ENCODE measurements at places on chromosomes 6 and 20.

- no peak for DNase-seq
Measured at GRCh38 chr6:3825851-3826581, 23.2 kb upstream of the FAM50B start.

DNA sequence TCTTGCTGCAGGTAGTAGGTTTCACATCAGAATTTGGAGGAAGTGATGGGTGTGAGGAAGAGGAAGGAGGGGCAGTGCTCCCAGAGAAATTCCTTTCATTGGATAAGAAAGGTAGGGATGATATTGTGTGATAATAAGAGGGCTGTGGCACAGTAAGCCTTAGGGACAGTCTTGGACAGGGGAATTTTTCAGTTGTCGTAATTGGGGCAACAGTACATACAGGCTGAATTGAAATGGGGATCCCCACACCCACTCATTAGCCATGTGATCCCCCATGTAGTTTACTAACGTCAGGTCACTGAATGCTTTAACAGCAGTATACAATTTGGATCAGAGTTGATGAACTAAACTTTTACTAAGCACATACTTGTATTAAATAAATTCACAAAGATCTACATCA, 79.4 kb downstream of the FOXO3 start:
- no peak for DNase-seq

- DNase-seq: no peak
Measured at GRCh38 chr20:37193226-37193625, 13.9 kb upstream of the MROH8 start.

GRCh38 chr20:58416835-58417234, 27.8 kb downstream of the VAPB start:
- DNase-seq: no peak

- no peak for DNase-seq
Measured at GRCh38 chr6:152695372-152696045, 2.2 kb upstream of the MYCT1 start.

GRCh38 chr20:37789408-37789807, 95.6 kb downstream of the CTNNBL1 start:
- no peak for DNase-seq

DNA sequence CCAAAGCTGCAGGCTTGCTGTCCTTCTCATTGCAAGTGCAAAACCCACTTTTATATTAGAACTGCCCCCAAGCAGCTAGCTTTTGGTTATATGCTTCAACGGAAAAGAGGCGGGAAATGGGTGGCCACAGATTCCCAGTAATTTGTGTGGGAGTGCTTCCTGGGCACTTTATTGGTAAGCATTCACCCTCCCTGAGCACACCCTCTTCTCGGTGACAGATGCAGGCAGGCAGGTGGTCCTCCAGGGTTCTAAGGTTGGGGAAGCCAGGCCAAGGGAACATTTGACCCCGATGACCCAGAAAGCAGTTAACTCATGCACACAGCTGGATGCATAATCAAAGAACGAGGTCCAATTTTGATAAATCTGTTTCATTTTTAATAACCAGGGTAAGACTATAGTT, 29.1 kb downstream of the PRDM1 start:
- no peak for DNase-seq

GRCh38 chr20:23363257-23363649, 1.3 kb downstream of the GZF1 start:
- DNase-seq: no peak

DNA sequence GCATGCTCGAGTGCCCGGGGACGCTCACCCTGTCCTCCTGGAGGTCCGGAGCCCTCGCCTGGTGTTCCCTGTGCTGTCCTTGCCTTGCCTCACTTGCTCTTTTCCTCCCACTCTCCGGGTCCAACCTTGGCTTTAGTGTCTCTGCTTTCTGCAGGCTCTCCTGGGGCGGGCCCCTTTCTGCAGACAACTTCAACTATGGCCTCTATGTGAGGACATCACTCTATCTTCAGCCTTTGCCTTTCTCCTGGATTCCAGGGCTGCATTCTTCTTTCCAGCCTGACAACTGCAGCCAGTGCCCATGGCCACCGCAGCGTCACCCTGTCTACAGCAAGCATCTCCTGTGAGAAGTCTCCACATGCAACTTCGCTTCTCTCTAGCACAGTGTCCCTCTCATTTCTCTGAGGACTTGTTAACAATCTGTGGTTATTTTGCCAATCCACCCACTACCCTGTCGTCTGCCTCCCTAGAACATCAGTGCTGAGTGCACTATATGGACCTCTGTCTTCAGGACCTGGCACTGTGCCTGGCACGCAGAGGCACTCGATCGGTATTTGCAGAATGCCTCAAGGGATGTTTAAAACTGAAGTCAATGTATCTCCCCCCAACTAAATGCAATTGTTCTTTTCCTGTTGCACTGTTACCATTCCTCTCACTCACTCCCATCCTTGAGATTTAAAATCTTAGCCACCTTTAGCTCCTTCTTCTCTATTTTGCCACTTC, 35.9 kb downstream of the FOXC1 start:
- DNase-seq: no peak

DNA sequence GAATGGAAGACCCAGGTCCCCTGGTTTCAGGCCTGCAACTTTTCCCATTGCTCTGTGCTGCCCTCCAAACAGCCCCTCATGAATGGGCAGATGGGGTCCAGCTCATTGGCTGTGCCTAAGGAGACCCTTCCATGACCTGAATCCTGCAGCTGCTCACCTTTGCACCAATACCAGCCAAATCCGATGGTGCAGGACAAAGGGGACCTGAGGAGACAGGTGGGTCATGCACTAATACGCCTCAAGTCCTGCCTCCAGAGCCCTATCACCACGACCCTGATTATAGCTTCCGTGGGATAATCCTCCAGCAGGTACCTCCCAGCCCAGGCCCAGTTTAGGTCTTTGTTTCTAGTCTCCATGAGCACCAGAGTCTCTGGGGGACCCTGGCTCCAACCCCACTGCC, 16.8 kb downstream of the TREM1 start:
- no peak for DNase-seq

DNA sequence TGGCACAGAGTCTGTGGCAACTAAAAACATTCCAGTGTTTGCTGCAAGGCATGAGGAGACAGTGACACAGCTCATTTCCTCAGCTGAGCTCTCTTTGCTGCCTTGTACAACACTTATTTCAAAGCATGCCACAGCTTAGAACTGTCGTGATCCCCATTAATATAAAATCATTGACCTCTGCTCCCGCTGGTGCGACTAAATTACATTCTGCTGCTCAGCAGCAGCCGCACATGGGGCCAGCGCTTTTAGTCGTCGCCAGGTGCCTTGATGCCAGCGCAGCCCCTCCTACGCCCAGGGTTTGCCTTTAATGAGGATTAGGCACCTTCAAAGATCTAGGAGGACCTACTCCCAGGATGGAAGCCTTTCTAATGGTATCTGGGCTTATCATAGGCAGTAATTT, 717.9 kb upstream of the POU3F2 start:
- DNase-seq: no peak
